Activated CD4-positive, CD25-positive, alpha-beta regulatory T cell treated with anti-CD3 and anti-CD28 coated beads, Interleukin-2, amount 50 U/mL, for 24 hours (primary cell): ENCODE measurements at places on chromosomes 16 and 17.

- ATAC-seq = no peak
Measured at GRCh38 chr17:61783556-61784304, 79.6 kb downstream of the BRIP1 start.

GRCh38 chr17:65062171-65062915 lies 5.8 kb upstream of the GNA13 start:
- no peak for ATAC-seq

DNA sequence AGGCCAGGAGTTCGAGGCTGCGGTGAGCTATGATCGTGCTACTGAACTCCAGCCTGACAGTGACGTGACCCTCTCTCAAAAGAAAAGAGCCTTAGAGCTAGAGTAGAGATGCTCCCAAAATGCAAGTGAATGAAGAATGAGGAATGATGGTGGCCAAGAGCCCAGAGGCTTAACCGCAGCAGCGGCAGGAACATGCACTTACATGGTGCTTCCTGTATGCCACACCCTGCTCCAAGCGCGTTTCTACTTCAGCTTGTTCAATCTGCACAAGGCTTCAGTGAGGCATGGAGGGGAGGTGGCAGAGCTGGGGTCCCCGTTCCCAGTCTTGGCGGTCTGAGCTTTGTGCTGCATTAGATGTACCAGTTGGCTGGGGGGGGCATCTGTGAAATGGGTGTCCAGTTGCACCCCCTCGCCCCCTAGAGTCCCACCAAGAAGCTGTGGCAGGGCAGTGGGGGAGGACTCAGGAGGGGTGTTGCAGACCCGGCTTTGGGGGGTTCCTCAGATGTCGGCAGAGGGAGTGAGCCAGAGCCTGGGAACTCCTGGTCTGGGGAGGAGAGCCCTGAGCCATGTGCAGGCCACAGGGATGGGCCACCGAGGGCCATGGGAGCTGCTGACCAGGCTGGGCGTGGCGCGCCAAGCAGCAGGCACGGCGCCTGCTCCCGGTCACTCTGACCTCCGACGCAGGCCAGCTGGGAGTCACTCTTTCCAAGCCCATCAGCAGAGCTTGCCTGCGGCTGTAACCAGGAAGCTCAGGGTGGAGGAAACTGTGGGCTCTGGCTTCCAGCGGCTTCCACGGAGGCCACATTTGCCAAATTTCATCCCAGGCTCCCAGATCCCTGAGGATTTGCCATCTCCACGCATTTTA lies 260.1 kb downstream of the PARN start:
- no peak for ATAC-seq

- no peak for ATAC-seq
Measured at GRCh38 chr17:4130715-4131114, 12.1 kb downstream of the ZZEF1 start.

- no peak for ATAC-seq
Measured at GRCh38 chr17:19723964-19724363, 7.6 kb upstream of the SLC47A2 start.

- ATAC-seq = no peak
Measured at GRCh38 chr16:4698321-4699045, 5.1 kb downstream of the NUDT16L1 start.

DNA sequence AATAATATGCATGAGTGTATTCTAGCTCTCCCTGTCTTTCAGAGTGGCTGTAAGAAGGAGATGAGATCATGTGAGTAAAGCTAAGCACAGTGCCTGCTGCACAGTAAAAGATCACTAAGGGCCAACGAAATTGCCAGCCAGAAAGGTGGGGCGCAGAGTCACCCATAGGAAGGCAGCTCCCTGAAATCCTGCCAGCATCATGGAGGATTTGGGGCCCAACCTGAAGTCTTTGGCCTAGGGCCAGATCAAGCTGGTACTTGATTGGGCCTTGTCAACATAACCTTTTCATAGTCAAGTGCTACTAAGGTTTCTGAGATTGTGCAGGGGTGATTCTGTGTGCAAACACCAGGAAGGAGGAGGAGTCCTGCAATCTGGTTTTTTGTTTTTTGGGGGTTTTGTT lies 16.5 kb downstream of the SCNN1B start:
- no peak for ATAC-seq

- ATAC-seq = no peak
Measured at GRCh38 chr17:49525831-49526741, 31.0 kb downstream of the NGFR start.

- ATAC-seq = no peak
Measured at GRCh38 chr16:17468611-17469010, 2.1 kb downstream of the XYLT1 start.

DNA sequence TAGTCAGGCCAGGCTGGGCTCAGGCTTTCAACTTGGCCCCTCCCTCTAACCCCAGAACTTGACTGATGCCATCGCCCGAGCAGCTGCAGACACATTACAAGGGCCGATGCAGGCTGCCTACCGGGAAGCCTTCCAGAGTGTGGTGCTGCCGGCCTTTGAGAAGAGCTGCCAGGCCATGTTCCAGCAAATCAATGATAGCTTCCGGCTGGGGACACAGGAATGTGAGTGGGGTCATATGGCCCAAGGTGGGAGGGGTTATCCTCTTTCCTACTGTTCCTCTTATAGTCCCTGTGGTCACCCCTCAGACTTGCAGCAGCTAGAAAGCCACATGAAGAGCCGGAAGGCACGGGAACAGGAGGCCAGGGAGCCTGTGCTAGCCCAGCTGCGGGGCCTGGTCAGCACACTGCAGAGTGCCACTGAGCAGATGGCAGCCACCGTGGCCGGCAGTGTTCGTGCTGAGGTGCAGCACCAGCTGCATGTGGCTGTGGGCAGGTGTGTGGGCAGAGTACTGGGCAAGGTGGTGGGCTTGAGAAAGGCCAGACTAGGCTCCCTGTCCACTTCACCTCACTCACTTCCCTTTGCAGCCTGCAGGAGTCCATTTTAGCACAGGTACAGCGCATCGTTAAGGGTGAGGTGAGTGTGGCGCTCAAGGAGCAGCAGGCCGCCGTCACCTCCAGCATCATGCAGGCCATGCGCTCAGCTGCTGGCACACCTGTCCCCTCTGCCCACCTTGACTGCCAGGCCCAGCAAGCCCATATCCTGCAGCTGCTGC lies 2.1 kb upstream of the NRN1L start:
- ATAC-seq = no peak

DNA sequence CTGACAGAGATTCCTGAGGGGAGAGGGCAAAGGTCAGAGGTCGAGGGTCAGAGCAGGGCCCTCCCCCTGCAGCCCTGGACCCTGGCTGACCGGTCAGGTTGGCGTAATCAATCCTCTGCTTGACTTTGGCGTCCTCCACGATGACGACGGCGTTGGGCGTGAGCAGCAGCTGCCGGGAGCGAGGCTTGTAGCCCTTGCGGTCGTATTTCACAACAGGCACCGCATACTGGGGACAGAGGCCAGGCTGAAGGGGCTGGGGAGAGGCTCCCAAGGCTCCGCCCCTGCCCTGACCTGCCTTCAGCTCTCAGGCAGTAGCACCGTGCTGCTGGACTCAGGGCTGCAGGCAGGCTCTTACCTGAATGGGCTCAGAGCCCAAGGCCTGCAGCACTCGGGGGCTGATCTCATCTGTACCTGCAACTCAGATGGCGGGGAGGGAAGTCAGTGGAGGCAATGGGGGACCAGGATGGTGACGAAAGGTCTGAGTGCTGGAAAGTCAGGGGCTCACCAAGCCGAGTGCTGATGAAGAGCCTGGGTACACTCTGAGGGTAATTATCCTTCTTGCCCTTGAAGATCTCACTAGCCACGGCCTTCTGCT lies 12.0 kb upstream of the CRK start:
- ATAC-seq = no peak

DNA sequence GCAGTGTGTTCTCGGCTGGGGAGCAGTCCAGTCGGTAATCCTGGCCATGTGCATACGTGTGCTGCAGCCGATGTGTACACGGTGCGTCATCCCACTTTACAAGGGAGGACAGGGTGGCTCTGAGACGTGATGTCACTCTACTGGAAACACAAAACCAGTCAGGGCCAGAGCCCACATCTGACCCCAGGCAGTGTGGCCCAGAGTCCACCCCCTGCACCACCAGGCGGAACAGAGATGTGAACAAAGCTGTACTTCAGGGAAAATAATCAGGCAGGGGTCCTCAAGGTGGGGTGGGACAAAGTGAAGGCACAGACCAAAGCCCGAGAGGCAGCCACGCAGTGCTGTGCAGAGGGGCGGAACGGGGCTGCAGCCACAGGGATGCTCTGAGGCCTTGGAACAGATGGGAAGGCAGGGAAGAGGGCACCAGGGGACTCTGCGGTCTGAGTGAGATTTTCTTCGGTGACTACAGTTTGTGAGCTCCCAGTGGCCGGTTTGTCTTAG lies 181.5 kb downstream of the ZNF423 start:
- no peak for ATAC-seq

- no peak for ATAC-seq
Measured at GRCh38 chr17:69142175-69142802, 594 bp upstream of the ABCA6 start.

GRCh38 chr16:81645266-81645694 lies 133.8 kb upstream of the PLCG2 start:
- no peak for ATAC-seq

DNA sequence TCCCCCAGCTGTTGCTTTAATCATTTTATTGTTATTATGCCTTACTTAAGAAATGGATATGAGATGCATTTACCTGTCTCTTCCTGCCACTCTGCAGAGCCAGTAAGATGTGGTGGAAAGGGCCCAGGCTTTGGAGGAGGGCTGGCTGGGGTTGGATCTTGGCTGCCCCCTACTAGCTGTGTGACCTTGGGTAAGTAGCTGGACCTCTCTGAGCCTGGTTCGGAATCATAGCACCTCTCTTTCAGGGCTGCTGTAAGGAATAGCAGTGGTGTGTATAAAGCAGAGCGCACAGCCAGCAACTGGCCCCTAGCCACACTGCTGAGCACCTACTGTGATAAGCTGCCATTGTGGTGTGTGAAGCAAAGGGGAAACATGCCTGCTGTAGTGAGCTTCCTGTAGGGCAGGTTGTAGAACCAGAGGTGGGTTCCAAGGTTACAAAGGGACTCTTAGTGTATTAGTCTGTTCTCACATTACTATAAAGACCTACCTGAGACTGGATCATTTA lies 23.9 kb downstream of the MAPT start:
- no peak for ATAC-seq

- no peak for ATAC-seq
Measured at GRCh38 chr16:59611556-59611955, 877.4 kb upstream of the GOT2 start.

GRCh38 chr16:20806168-20807050 lies at the start of the genes ERI2 and REXO5:
ERI2 (minus strand) TSS chr16:20806472; CDS start chr16:20806430, 42 bp downstream.
REXO5 (plus strand) TSS chr16:20806527; CDS start chr16:20806954, 427 bp downstream.
- ATAC-seq = peak; percentile 87

- no peak for ATAC-seq
Measured at GRCh38 chr16:56747486-56748045, 17.6 kb downstream of the NUP93 start.

DNA sequence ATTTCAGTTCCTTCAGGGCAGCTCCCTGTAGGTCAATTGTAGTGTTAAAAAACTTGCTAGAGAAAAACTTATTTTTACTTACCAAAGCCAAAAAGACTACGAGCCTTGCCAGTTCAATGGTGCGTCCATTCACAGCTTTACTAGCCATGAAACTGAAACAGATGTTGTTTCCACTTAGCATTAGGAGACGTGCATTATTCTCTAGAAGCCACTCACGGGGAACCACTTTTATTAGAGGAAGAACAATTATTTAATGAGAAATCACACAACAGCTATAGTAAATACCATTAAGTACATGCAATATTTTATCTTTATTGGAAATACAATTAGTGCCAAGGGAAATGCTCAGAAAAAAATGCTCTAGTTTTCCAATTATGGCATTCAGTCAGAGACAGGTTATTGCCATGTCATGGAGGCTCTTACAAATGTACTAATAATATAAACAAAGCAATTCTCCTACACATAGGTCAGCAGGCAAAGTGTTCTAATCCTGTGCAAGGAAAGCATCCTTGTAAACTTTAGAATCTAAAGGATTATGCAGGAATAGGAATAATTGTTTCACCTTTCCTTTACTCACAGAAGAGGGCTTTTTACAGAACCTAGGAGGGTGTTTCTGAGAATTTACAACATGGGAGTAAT lies 17.4 kb downstream of the LASP1NB start:
- ATAC-seq = no peak

GRCh38 chr17:37493249-37494027 lies 3.7 kb downstream of the DUSP14 start:
- no peak for ATAC-seq

DNA sequence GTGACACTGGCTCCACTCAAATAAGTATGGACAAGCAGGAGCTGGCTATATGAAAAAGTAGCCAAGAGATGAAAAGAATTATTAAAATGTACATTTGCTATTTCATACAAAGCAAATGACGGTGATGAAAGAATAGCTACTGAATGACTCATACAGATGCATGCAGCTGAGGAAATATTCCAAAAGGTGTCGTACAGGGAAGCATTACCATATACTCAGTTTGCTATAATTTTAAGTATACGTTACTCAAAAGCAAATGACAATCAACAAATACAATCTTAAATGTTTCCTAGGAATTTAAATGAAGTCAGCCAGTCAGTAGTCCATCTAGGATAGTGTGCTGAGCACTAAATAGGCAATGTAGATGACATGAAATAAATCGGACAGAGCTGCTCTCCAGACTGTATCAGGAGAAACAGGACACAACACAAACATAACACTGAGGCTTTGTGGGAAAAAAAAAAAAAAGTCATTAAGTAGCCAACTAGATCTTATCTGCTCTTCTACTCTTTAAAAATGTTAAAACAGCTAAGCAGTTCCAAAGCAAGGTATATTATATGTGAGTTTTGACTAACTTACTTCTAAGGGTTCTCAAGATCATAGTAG lies 65.0 kb downstream of the NCOR1 start:
- no peak for ATAC-seq

- ATAC-seq = peak; percentile 74
Measured at GRCh38 chr16:68275611-68276191, 11.4 kb downstream of the SLC7A6 start.

- ATAC-seq = no peak
Measured at GRCh38 chr16:70161350-70161749, 12.2 kb upstream of the CLEC18C start.

- ATAC-seq = no peak
Measured at GRCh38 chr16:1924095-1924494, 5.9 kb upstream of the HS3ST6 start.

GRCh38 chr16:19354371-19354770 lies 63.3 kb upstream of the TMC5 start:
- ATAC-seq = no peak

- no peak for ATAC-seq
Measured at GRCh38 chr16:15825750-15826305, 31.0 kb downstream of the MYH11 start.

DNA sequence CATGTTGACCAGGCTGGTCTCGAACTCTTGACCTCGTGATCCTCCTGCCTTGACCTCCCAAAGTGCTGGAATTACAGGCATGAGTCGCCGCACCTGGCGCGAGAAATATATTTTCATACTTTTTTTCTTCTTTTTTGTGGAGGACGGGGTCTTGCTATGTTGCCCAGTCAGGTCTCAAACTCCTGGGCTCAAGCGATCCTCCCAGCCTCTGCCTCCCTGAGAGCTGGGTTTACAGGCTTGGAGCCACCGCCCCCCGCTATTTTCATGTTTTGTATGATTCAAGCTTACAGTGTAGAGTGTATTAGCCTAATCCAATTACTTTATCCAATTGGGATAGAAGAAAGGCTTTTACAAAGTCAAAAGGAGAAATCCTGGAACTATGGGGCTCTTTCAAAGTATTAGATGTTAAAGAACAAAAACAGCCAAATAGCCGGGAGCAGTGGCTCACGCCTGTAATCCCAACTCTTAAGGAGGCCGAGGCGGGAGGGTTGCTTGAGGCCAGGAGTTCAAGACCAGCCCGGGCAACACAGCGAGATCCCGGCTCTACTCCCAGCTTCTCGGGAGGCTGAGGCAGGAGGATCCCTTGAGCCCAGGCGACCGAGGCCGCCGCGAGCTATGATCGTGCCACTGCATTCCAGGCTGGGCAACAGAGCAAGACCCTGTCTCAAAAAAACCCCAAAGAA lies 1.4 kb upstream of the MAP1LC3B start:
- ATAC-seq = no peak

GRCh38 chr17:45951941-45952340 lies 47.1 kb upstream of the STH start:
- ATAC-seq = no peak
